Esophagus squamous epithelium (tissue), 5 donors: ENCODE measurements at places on chromosomes 2 and 18.

- no peak for DNase-seq
These were observed 78.0 kb downstream of the TMEM182 start for GRCh38 chr2:102839668-102840388.

- no peak for DNase-seq
These were observed 2.9 kb upstream of the ME2 start for GRCh38 chr18:50875966-50876536.

DNA sequence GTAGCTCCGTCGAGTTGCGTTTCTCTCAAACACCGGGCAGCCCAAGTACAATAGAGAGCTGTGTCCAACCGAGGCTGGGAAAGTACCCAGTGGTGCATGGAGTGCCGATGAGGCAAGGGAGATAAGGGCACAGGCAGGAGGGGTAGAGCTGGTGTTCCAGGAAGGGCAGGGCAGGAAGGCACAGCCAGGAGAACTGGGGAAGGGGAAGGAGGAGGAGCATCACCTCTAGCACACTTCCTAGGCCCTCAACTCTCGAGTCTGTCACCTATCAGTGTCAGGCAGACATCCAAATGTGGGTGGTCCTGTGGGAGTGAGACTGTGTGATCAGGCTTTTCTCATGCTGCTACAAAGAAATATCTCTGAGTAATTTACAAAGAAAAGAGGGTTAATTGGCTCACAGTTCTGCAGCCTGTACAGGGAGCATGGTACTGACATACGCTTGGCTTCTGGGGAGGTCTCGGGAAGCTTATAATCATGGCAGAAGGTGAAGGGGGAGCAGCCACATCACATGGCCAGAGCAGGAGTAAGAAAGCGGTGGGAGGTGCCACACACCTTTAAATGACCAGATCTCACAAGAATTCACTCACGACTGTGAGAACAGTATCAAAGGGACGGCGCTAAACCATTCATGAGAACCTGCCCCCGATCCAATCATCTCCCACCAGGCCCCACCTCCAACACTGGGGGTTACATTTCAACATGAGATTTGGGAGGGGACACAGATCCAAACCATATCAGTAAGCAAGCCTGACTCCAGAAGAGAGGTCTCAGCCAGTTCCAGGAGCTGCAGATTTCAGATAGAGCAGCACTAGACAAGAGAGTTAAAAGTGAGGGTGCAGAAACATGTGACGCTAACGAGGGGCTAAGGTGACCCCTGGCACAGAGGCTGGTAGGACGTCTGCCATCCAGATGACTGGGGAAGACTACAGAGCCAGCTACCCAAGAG lies 75.7 kb downstream of the MBOAT2 start:
- DNase-seq = no peak

DNA sequence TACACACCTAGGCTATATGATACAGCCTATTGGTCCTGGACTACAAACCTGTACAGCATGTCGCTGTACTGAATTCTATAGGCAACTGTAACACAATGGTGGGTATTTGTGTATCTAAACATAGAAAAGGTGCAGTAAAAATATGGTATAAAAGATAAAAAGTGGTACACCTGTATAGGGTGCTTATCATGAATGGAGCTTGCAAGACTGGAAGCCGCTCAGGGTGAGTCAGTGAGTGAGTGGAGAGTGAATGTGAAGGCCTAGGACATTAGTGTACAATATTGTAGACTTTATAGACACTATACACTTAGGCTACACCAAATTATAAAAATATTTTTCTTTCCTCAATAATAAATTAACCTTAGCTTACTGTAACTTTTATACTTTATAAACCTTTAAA lies 41.8 kb downstream of the RASGRP3 start:
- no peak for DNase-seq
